Smooth muscle cell of trachea (primary cell): ENCODE measurements at places on chromosomes 2 and 18. TPM values are rescaled to one million over a fixed set of nuclear protein-coding genes. Genes with fewer than 3 reads are reported as not detected.

ACKR3 gene
- total RNA-seq = 0.73 and 3.0 TPM in 2 replicates

GPAT2 gene
- total RNA-seq = 16.2 and 19.3 TPM in 2 replicates

SLC11A1 gene
- total RNA-seq = under 0.01 and 0.33 TPM in 2 replicates

DTNA gene
- total RNA-seq = 17.5 and 30.1 TPM in 2 replicates

ATP6V1C2 gene
- total RNA-seq = under 0.01 TPM in 1 of 2 replicates, not detected in the other

IL1F10 gene
- not detected in 2 replicates for total RNA-seq

FN1 gene
- total RNA-seq = 6,603 and 11,839 TPM in 2 replicates

REG1A gene
- not detected in 2 replicates for total RNA-seq

ADAM23 gene
- 10.6 and 13.2 TPM in 2 replicates for total RNA-seq

TEKT4 gene
- not detected in 2 replicates for total RNA-seq
